ENCODE measurements at places on chromosomes 6 and 20.

DNA sequence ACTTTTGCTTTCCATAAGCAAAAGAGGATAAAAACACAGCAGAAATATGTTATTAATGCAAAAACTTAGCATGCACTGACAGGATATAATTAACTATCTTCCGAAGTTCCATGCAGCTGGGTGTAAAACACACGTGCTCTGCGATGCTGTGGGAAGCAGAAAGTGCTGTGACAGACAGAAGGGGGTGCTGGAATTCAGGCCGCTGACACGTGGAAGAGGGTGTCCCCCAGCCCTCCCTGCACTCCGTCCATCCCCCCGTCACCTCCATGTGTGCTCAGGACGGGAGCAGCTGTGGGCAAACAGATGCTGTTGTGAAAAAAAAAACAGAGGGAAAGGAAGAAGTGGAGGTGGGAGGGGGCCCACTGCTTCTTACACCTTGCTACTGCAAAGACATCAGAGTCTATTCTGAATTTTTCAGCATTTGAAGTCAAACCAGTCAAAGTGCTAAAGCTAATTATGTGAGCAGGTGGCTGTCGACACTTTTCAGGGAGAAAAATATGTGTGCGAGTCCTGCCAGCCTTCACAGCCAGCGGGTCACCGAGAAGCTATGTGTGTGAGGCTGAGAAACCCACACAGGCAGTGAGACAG is 175.9 kb upstream of the AFDN start:
- no peak for DNase-seq

DNA sequence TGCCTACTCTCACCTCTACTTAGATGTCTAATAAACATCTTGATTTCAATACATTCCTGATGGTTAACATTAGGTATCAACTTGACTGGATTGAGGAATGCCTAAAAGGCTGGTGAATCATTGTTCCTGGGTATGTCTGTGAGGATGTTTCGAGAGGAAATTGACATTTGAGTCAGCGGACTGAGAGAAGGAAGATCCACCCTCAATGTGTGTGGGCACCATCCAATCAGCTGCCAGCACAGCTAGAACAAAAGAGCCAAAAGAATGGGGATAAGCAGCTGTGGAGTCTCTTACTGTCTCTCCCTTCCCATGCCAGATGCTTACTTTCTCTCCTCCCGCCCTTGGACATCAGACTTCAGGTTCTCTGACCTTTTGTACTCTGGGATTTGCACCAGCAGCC is 128.6 kb upstream of the HS3ST5 start:
- DNase-seq, result no peak

- no peak for DNase-seq
These were observed 141.7 kb downstream of the NKAIN2 start for GRCh38 chr6:123945386-123945785.

- no peak for DNase-seq
These were observed 50.4 kb downstream of the BTBD9 start for GRCh38 chr6:38589367-38589720.

DNA sequence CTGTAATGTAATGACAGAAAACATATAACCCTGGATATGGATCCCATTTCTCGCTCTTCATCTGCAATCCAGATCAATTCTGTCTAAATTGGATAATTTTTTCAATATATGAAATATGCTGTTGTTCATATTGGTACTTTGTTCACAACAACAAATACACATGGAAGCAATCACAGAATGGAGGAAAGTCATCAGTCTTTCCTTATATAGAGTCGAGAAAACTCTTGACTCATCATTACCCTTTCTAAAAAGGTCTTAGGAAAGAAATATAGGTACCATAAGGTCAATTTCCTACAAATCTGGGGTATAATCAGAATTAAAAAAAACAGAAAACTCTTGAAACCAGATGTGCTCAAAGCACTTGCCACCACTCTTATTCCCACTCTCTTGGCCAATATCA is 677.6 kb upstream of the ID4 start:
- no peak for DNase-seq
